GM12891 (cell line): ENCODE measurements at places on chromosomes 2 and 18.

GRCh38 chr18:21834299-21834660, 93.7 kb downstream of the MIB1 start:
- DNase-seq, result no peak

- DNase-seq, result no peak
These were observed 139.3 kb upstream of the CREB1 start for GRCh38 chr2:207390302-207391095.

DNA sequence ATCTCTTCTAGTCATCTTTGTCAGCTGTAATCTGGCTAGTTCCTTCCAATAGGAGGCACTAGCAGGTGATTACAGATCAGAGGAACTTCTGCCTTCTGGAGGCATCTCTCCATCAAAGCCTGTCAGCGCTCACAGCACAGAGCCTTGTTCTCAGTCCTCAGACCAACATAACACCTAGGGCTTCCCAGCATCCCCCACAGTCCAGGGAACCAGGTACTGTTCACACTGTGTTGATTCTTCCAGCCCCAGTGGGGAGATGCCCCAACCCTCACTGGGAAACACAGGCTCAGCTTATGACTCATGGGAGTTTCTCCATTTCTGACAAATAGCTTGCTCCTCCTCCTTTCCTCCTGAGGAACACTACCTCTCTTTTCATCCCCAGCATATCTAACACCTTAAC, 601.7 kb downstream of the CBLN2 start:
- DNase-seq, result no peak

DNA sequence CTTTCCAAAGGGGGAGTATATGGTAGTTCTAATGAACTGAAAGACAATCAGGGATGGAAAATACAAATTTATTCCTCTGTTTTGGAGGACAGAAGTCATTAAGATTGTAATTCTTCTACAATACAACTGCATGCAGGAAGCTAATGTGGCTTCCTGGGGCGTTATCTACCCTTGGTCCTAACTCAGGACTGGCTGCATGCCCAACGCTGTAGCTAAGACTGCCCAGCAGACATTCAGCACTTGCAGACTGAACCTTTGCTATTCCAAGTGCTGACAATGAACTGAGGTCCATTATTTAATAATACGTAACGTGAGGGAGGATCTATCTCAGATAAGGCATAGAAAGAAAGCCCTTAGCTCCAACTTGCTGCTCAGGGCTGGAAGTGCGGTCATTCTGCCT, 53.2 kb downstream of the ZAP70 start:
- DNase-seq, result no peak

GRCh38 chr2:219595256-219595655, 2.4 kb upstream of the STK11IP start:
- DNase-seq, result no peak

GRCh38 chr18:70132999-70133398, 72.5 kb downstream of the RTTN start:
- no peak for DNase-seq

DNA sequence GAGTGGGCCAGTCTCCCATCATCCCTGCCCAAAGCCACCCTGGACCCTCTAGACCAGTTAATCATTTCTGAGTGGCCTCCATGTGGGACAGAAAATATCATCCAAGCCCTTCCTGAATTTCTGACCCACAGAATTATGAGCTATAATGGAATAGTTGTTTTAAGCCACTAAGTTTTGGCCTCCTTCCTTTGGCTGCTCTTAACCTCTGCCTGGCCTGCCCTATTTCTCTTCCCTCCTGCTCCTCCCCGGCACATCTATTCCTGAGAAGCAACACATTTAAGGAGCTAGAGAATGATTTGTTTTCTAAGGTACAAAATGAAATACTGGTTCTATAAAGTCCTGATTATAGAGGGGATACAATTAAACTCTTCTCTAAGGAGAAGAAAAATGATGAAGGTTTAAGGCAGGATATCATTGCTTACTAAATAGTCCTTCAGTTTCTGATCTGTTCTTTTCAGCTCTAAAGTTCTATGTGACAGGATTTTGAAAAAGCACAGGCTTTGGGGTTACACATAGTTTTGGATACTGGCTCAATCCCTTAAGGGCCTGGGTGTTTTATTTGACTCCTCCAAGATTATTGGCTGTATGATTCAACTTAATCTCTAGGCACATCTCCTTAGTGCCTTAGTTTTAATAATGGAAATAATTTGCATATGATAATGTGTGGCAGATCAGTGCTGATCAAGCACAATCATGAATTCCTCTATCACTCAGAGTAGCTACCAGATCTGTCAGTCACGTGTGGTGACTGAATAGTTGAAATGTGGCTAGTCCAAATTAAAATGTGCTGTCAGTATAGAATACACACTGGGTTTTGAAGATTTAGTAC, 240.3 kb downstream of the VAPA start:
- DNase-seq, result no peak

DNA sequence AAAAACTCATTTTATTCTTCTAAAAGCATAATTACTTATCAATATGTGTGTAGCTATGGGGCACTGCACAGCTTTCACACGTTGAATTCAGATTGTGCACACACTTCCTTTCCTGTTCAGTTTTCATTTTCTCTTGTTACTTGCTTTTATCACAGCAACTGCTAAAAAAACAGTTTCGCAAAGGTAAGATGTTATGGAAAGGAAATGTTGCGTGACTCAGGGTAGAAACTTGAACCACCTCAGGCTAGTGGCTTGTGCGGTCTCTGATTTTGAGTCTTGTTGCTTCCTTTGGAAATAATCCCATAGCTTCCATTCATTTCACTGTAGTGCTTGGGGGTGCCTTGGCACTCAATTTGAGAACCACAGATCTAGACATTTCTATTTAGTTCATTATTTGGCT, 171.9 kb downstream of the FMNL2 start:
- DNase-seq, result no peak

- DNase-seq, result no peak
These were observed 9.9 kb downstream of the OBSL1 start for GRCh38 chr2:219561179-219562048.

- DNase-seq, result no peak
These were observed 10.4 kb downstream of the ERFE start for GRCh38 chr2:238169048-238169707.
